ENCODE measurements at places on chromosomes 1 and 21. TPM values are rescaled to one million over a fixed set of nuclear protein-coding genes. Genes with fewer than 3 reads are reported as not detected.
A peak's percentile ranks its signal among the peaks of the same experiment; 100 is the strongest.

GRCh38 chr1:67393737-67394136 lies 36.5 kb downstream of the SERBP1 start:
- no peaks in the 10 kb centered on the region for H3K27me3 ChIP-seq
- H3K4me1 ChIP-seq, result no peaks in the 10 kb centered on the region
- H3K36me3 ChIP-seq, result no peaks in the 10 kb centered on the region
- H3K27ac ChIP-seq, result no peak overlapping the region
- no peak overlapping the region for H3K4me3 ChIP-seq

GRCh38 chr1:230715510-230715909 lies 1.6 kb upstream of the AGT start:
- no peaks in the 10 kb centered on the region for H3K36me3 ChIP-seq
- H3K4me1 ChIP-seq, result no peaks in the 10 kb centered on the region
- H3K27ac ChIP-seq, result no peak overlapping the region
- no peak for DNase-seq
- no peaks in the 10 kb centered on the region for H3K27me3 ChIP-seq
- H3K4me3 ChIP-seq, result no peak overlapping the region

DNA sequence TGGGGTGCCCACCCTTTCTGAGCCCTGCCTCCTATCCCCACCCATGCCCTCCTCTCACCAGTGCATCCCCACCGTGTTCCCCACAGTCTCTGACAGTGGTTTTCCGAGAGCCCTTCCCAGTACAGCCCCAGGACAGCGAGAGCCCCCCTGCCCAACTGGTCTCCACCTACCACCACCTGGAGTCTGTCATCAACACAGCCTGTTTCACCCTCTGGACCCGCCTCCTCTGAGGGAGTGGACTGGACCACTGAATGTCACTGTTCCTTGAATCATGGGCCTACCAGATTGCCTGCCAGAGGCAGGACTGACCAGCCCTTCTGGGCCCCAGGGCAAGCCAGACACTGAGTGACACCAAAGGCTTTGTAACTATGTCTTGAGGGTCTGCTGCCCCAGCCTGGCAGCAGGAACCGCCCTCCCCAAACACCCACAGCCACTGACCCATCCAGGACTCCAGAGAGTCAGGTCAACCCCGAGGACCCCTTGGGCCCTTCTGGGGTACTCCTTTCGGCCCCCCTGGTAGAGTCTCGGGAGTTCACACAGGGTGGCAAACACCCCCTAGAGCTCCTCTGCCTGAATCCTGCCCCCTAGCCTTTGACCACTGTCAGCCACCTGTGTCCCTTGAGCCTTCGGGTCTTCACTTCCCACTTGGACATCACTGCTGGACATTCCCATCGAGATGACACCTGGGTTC lies 3.3 kb downstream of the HYI start:
- H3K27ac ChIP-seq, result no peak overlapping the region
- peaks cover 52% of the 10 kb centered on the region for H3K36me3 ChIP-seq
- no peak overlapping the region for H3K4me3 ChIP-seq
- DNase-seq, result no peak
- peaks cover 9% of the 10 kb centered on the region for H3K4me1 ChIP-seq
- no peaks in the 10 kb centered on the region for H3K27me3 ChIP-seq

DNA sequence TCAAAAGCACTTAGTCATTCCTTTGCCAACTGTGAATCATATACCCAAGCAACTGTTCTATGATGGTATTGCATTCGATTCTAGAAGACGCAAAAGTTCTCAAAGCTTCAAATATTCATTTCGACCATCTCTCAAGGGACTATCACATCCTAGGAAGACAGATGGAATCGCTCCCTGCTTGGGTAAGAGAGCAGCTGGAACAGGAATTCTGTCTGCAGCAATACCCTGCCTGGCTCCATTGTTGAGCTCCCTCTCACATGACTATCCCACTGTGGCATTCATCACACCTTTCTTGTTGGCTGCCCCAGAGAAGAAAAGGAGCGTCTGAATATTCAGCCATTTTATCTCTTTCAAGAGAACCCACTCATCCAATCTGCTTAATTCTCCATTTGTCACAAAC lies 397.7 kb downstream of the NTNG1 start:
- H3K27me3 ChIP-seq, result no peaks in the 10 kb centered on the region
- DNase-seq, result no peak
- H3K4me1 ChIP-seq, result no peaks in the 10 kb centered on the region
- no peaks in the 10 kb centered on the region for H3K36me3 ChIP-seq

DNA sequence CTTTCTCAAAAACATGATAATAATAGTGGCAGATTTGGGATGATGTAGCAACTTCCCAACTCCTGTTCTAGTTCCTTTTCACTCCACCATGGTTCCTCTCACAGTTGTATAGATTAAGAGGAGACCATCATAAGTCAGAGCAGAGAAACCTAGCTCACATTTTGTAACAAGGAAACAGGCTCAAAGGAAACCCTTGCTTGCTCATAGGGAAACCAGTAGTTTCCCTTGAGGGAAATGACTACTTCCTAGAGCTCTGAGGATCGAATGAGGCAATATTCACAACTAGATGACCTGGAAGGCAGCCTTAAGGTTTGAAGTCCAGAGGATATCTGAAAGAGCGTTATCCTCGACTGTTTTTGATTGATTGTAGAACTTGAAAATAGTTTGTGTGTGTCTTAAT lies 76.1 kb upstream of the C8B start:
- H3K4me3 ChIP-seq, result no peak overlapping the region
- no peaks in the 10 kb centered on the region for H3K27me3 ChIP-seq

DCDC2B gene
- not detected for total RNA-seq

- peaks cover 25% of the 10 kb centered on the region for H3K36me3 ChIP-seq
- no peak overlapping the region for H3K4me3 ChIP-seq
- H3K27ac ChIP-seq, result peak overlapping the region; percentile 96
Observed at GRCh38 chr1:207823880-207824566, 72.2 kb downstream of the CD46 start.

ADGRB2 gene
- total RNA-seq, result 1.6 TPM

DNA sequence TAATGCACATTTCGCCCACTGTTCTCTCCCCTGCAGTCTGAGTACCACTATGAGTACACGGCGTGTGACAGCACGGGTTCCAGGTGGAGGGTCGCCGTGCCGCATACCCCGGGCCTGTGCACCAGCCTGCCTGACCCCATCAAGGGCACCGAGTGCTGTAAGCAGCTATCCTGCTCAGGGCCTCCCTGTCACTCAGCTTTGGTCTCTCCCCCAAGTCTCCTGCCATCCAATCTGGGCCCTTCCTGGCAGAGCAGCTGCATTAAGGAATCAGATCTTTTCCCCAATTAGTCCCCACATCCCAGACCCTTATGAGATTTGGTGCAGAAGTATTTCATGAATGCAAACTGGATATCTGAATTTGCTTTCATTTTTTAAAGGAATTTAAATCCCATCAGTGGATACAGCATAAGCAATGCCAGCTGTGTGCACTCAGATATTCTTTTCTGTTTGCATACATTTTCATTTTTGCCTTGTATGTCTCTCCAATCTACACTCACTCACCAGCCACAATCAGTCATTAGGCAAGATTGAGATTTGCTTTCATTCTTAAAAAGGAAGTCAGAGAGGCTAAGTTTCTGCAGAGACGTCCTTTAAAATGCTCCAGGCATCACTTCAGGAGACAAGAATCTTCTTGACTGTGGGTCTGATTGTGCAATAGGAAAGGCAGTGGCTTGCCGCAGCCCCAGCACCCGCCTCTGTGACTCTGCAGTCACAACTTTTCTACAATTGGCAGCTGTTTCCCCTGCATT lies 48.1 kb downstream of the ELAPOR1 start:
- no peaks in the 10 kb centered on the region for H3K36me3 ChIP-seq
- no peak for DNase-seq
- H3K4me3 ChIP-seq, result no peak overlapping the region

All from B cell (primary cell).